ENCODE measurements at places on chromosomes 11 and 22. TPM values are rescaled to one million over a fixed set of nuclear protein-coding genes. Genes with fewer than 3 reads are reported as not detected.

- no peak for DNase-seq
These were observed 47.6 kb upstream of the THY1 start for GRCh38 chr11:119470317-119471291.

DNA sequence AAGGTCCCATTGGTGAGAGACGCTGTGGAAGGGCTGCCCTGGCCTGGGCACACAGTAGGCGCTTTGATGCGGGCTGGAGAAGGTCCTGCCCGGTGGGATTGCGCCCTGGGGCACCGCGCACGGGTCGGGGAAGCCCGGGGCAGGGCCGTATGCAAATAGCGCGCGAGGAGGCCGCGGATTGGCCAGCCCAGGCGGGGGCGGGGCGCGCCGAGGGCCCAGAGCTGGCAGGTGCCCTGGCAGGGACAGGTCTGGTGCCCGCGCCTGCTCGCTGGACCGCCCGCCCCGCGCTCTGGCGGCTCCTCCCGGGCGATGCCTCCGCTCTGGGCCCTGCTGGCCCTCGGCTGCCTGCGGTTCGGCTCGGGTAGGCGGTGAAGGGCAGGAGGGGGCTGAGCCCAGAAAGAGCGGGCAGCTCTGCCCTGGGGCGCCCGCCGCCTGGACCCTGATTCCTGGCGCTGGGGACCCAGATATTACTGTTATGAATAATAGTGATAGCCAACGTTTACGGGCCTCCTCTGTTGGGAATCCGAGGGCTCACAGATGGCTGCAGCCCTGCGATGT lies at the start of gene UPK3A:
TSS of gene UPK3A (plus strand) at position 245 of the 558 bp plus-strand sequence. CDS start at position 310, 65 bp downstream.
- DNase-seq, result peak; percentile 92

The NLRP10 gene
- not detected for total RNA-seq

GRCh38 chr11:44467413-44467812 lies 98.0 kb upstream of the CD82 start:
- no peak for DNase-seq

The DLG2 gene
- 36.0 TPM for total RNA-seq

The WNT11 gene
- total RNA-seq, result 11.0 TPM

GRCh38 chr22:19719050-19719482 lies 4.3 kb upstream of the GP1BB start:
- no peak for DNase-seq

The AIFM3 gene
- total RNA-seq, result 0.44 TPM

The OR5AR1 gene
- total RNA-seq, result not detected

DNA sequence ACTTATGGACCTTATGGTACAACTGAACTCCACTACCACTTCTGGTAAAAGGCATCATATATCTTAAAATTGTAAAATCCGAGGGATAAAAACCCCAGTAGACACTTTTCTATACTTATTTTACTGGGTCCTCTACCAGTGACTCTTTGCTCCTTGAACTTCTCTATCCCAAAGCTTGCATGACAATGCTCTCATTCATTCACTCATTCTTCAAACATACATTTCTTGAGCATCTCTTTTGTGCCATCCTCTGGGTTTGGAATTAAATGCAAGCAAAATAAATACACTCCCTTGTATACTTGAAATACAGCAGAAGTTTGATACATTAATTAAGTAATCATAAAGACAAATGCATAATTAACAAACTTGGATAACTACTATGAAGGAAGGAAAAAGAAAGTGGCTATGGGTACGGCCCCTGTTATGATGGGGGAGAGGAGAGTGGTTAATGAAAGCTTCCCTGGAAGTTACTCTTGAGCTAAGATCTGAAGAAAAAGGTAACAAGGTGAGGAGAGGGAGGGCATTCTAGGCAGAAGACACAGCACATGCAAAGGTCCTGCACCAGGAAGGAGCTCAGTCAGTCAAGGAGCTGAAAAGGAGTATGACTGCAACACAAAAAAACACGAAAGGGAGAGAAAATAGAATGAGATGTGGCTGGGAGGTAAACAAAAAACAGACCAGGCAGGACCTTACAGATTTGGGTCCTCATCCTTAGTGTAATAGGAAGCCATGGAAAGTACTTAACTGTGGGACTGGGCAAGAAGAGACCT lies 8.0 kb downstream of the MPZL3 start:
- DNase-seq, result no peak

DNA sequence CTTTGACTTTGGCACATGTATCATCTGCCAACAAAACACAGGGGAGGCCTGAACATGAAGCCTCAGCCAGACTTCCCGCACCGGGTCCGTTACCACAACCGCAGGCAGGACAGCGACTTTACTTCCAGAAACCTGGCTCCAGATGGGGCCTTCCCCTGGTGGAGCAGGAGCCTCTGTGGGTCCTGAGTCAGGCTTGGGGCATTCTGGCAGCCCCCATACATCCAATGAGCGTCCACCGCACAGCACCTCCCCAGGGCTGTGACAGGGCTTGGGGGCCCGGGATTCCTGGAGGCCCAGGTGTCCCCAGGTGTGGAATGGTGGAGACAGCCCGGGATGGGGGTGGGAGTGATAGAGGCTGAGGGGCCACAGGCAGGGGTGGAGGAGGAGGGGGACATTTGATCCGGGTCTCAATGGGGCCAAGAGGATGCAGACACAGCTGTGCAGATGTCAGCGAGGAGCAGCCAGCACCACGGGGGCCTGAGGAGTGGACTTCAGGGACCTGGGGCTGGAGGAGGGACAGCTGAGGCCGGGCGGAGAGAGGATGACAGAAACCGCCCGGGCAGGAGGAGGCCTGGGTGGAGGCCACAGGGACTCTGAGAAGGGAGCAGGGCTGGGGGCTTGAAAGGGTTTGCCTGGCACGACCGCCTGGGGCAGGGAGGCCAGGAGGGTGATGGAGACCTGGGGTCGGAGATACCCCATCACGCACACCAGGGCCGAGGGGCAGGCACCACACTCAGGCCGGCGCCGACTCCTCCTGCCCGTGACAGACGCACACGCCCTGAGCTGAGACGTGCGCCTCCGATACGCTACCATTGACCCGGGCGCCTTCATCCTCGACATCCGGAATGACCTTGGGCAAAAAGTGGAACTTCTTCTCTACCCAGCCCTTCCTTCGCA lies 8.6 kb downstream of the TTLL8 start:
- no peak for DNase-seq

GRCh38 chr11:117544130-117544800 lies 216.6 kb downstream of the CEP164 start:
- DNase-seq, result no peak

- peak; percentile 82 for DNase-seq
These were observed 53.4 kb downstream of the P4HA3 start for GRCh38 chr11:74257959-74258553.

The IL10RA gene
- total RNA-seq, result 10.6 TPM

- no peak for DNase-seq
These were observed 29.4 kb upstream of the UBASH3B start for GRCh38 chr11:122625976-122626665.

DNA sequence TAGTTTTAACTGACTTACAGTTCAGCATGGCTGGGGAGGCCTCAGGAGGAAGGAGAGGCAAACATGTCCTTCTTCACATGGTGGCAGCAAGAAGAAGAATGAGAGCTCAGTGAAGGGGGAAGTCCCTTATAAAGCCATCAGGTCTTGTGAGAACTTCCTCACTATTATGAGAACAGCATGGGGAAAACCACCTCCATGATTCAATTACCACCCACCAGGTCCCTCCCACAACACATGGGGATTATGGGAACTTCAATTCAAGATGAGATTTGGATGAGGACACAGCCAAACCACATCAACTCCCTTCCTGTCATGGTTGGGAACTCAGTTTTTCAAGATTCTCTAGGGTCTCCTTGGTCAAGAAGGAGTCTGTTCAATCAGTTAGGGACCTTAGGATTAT lies 432.9 kb upstream of the CNTN5 start:
- no peak for DNase-seq

The CDON gene
- total RNA-seq, result 75.8 TPM

The LRRN4CL gene
- total RNA-seq, result 14.6 TPM

DNA sequence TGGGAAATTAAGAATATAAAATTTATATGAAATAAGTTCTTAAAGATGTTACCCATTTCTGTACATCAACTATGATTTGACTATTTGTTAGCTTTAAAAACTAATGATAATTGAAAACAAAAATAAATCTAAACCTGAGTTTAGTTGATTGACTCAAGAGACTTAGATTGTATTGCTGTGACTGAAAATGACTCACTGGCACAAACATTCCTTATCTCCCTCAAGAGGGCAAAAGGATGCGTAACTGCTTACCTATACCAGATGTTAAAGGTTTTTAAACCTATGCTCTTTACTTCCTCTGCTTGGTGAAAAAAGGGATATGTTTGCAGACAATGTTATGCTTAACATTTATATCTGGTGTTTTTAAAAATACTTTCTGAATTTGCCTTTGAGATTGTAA lies 30.3 kb downstream of the ATM start:
- DNase-seq, result no peak

DNA sequence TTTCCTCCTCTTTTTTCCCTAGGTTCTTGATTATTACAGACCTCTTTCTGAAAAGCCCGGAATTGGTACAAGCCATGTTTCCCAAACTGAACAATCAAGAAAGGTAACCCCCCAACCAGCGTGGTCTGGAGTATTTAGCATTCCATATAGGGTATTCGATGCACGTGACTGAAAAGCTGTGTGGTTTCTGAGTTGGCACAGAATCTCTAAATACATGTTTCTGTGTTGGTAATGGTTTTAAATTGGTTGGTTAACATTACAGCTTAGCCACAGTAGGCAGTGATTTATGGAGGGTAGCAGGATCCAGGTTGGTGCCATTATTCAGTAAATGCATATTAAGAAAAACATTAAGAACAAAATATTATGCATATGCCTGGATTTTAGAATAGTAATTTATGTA lies 46.8 kb downstream of the ATXN10 start:
- DNase-seq, result no peak
